ENCODE measurements at places on chromosomes 4 and X. TPM values are rescaled to one million over a fixed set of nuclear protein-coding genes. Genes with fewer than 3 reads are reported as not detected.

The TBC1D1 gene
- total RNA-seq = 110 TPM

- no peaks in the 10 kb centered on the region for H3K36me3 ChIP-seq
- DNase-seq = no peak
- no peak overlapping the region for H3K4me3 ChIP-seq
- H3K27me3 ChIP-seq = no peaks in the 10 kb centered on the region
- H3K4me1 ChIP-seq = no peaks in the 10 kb centered on the region
Observed at GRCh38 chrX:8237718-8238117, 66.7 kb upstream of the VCX2 start.

DNA sequence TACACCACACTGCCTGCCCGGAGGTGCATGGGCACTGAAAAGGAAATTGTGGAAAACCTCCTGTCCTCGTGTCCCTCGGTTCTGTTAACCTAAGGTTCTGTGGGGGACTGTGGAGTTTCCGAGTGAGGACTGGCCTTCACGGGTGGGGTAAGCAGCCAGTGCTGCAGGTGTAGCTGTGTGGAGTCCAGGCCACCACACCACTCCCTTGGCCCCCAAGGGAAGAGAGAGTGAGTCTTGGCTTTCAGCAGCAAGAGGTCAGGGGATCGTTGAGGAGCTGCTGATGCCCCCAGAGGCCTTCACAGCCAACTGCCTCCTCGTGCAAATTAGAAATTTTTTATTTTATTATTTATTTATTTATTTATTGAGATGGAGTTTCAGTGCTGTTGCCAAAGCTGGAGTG lies 20.4 kb downstream of the BEND4 start:
- H3K4me3 ChIP-seq = no peak overlapping the region
- H3K4me1 ChIP-seq = no peaks in the 10 kb centered on the region
- peaks cover 15% of the 10 kb centered on the region for H3K27me3 ChIP-seq
- H3K36me3 ChIP-seq = no peaks in the 10 kb centered on the region
- no peak overlapping the region for H3K27ac ChIP-seq
- DNase-seq = no peak

DNA sequence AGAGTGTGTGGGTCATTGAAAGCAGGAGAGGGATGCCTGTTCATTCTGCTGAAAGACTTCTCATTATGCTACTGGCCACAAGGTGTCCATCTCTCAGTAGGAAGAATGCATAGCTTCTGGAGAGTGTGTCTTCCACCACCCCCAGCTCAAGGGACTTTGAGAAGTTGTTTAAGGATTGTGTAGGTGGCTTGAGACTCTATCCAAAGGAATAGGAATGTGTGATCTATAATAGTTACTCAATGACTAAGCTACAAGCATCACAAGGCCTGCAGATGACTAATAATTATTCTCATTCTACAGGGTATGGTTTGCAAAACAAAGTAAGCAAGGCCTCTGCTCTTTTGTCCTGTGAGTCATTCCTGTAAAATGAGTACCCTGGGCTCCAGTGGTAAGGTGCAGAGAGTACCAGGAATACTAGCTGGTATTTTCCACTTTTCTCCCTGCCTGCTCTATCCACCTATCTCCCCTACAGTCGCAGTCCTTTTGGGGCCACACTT lies 279.8 kb upstream of the BOD1L1 start:
- no peak overlapping the region for H3K4me3 ChIP-seq
- no peak for DNase-seq
- no peaks in the 10 kb centered on the region for H3K36me3 ChIP-seq

The CSN3 gene
- total RNA-seq = not detected

DNA sequence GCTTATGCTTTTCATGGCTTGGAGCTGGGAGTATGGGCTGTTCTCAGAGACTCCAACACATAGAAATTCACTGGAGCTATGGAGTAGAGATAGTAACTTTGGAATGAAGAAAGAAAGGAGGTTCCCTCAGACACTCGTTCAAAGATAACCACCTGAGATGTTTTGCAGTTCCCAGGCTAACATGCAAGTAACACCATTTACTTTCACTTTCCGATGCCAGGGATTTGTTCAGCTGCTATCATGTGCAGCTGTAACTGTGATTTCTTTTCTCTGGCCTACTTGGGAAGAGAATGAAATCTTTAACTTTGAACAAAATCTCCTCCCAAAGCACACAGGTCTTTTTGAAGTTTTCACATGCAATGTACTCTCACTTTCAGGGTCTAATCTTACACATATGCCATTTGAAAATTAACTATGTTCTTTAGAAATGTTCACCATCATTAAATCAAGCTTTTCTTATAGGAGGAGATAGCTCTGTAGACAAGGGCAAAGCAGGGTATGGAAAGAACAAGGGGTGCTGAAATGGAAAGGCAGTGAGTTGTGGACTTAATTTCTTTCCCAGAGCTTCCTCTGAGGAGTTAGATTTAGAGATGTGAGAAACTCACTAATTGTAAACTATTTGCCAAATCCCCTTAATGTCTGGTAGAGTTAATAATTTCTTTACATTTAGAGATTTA lies 514.3 kb downstream of the PDHA2 start:
- no peaks in the 10 kb centered on the region for H3K36me3 ChIP-seq
- peaks cover 20% of the 10 kb centered on the region for H3K4me1 ChIP-seq
- no peak for DNase-seq
- H3K27me3 ChIP-seq = no peaks in the 10 kb centered on the region
- H3K4me3 ChIP-seq = no peak overlapping the region
- no peak overlapping the region for H3K27ac ChIP-seq

Data from type B pancreatic cell (in vitro differentiated cells).